ENCODE measurements at places on chromosomes 5 and 9. TPM values are rescaled to one million over a fixed set of nuclear protein-coding genes. Genes with fewer than 3 reads are reported as not detected.

Gene ZBTB43
- total RNA-seq: 18.3 TPM

Gene GABBR2
- 0.43 TPM for total RNA-seq

Gene CBY3
- total RNA-seq: 0.16 TPM

Gene OR1J1
- total RNA-seq: not detected

Gene SLC34A1
- total RNA-seq: not detected

Gene PTGDS
- total RNA-seq: 6.0 TPM

Gene PRSS3
- 47.3 TPM for total RNA-seq

Gene OR1J2
- total RNA-seq: not detected

Gene ZNF618
- 7.7 TPM for total RNA-seq

Gene SELENOP
- 87.6 TPM for total RNA-seq

Gene INSYN2B
- total RNA-seq: 2.9 TPM

Gene GABRP
- not detected for total RNA-seq

Gene PCDHGA12
- total RNA-seq: 7.4 TPM

Gene UAP1L1
- 16.2 TPM for total RNA-seq

Gene SHISAL2B
- 0.16 TPM for total RNA-seq

Gene TMEM161B
- total RNA-seq: 11.5 TPM

Gene CIZ1
- 36.4 TPM for total RNA-seq

All from bronchial smooth muscle cell (primary cell).